ENCODE measurements at places on chromosomes 2 and 18.

DNA sequence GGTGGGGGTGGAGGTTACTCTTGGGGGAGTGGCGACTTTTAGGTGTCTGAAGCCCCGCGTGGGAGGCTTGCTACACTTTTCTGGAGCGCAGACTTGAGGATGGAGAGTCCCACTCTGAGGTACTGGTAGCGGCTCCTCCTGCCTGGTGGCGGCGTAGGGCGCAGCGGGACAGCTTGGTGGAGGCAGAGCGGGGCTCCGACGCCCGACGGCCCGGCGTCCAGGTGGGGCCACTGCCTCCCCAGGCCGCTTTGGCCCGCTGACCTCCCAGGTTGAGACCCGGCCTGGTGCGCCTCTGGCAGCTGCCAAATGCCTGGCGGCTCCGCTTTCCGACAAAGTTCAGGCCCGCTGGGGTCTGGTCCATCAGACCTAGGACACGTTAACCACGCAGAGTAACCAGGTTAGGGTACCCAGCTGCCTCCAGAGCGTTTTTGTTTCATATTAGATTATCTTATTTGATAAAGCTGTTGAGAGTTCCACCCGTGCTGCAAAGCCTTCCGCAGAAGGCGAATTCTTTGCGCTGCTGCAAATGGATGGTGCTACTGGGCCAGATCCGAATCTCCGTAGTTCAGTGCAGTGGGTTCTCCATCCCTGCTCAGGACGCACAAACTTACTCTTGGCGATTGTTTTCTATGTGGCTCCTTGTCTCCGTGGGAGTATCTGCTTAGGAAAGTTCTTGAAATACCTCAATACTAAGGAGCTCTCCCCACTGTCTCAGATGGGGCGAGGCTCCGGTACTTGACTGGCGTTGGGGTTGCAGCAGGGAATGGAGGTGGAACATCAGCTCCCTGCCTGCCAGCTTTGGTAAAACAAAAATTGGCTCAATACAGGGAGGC, 405.9 kb downstream of the XIRP2 start:
- peak; percentile 30 for DNase-seq

GRCh38 chr18:27030421-27030820, 154.7 kb downstream of the CHST9 start:
- no peak for DNase-seq

GRCh38 chr2:51695531-51695930, 663.6 kb upstream of the NRXN1 start:
- no peak for DNase-seq

DNA sequence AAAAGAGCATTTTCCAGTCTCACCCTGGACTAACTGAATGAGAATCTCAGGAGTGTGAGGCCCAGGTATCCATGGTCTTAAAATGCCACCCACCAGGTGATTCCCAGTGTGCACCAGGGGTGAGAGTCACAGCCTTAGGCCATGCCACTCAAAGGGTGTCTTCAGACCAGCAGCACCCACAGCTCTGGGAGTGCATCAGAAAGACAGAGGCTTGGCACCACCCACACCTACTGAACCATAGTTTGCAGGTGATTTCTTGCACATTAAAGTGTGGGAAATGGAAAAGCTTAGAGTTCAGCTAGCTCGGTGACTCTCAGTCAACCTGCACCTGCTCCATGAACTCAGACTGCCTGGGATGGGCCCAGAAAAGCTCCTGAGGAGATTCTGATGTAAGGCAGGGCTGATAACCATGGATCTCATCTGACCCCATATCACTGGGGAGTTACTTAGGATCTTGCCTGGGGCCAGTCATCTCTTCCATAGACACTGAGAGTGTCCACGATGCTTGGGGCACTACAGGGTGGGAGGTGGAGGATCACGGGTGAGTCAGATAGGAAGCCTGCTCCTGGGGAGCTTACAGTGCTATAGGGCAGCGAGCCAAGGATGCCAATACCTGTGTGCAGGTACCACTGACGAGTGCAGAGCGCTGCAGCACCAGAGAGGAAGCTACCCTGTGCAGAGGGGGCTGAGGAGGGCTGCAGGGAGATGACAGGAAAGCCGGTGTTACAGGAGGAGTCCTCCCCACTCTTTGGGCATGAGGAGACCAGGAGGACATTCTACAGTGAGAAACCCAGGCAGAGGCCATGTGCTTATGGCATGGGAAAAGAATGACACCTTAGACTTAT, 4.6 kb downstream of the IL37 start:
- no peak for DNase-seq

GRCh38 chr2:112472547-112473263, 9.3 kb upstream of the TTL start:
- DNase-seq = no peak

- DNase-seq = no peak
Measured at GRCh38 chr2:11437602-11438001, 28.4 kb downstream of the E2F6 start.

- DNase-seq = no peak
Measured at GRCh38 chr2:14815201-14815600, 182.7 kb downstream of the LRATD1 start.

GRCh38 chr2:178059111-178059510, 13.5 kb downstream of the PDE11A start:
- no peak for DNase-seq

GRCh38 chr18:57050310-57050949, 96.5 kb upstream of the BOD1L2 start:
- DNase-seq = no peak

GRCh38 chr18:10195529-10195928, 258.9 kb upstream of the APCDD1 start:
- no peak for DNase-seq

GRCh38 chr2:8441986-8442385, 239.9 kb upstream of the ID2 start:
- DNase-seq = no peak

DNA sequence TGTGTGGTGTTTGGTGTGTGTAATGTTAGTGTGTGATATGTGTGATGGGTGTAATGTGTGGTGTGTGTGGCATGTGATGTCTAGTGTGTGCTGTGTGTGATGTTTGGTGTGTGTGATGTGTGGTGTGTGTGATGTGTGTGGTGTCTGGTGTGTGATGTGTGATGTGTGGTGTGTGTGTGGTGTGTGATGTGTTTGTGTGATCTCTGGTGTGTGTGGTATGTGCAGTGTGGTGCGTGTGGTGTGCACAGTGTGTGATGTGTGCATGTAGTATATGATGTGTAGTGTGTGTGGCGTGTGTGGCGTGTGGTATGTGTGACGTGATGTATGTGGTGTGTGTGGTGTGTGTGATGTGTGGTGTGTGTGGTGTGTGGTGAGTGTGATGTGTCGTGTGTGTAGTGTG, 150.3 kb downstream of the TMEM18 start:
- DNase-seq = no peak

- no peak for DNase-seq
Measured at GRCh38 chr18:75752740-75753263, 325.3 kb upstream of the SMIM21 start.

DNA sequence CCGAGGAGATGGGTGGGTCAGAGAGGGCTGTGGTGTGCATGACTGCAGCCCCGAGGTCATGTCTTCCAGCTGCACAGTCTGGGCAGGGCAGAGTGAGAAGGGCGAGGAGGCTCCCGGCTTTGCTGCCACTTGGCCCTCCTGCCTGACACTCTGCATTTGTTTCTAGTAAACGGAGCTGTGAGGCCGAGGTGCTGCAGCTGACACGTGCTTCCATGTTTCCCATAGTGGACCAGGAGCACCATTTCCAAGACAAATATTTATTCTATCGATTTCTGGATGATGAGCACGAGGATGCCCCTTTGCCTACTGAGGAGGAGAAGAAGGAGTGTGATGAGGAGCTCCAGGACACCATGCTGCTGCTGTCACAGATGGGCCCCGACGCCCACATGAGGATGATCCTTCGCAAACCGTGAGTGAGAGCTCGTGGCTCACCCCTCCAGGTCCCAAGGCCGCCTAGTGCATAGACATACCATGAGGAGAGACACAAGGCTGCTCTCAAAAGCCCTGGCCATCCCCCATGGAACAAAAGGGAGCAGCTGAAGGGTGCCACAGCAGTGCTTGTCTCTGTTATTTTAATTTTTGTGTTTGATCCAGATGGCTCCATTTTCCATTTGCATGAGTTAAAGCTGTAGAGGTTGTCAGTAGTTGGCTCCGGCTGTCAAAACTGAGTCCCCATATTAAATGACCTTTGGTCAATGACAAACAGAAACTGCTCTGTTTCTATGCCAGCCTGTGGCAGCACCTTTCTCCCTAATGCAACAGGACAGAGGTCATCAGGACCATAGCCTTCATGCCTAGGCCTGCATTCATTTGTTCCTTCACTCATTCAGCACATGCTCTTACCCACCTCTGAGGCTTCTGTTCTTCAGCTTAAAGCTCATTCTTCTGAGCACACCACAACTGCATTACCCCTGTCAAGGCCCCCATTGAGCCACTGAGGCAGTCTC, 108.3 kb upstream of the MAP3K20 start:
- peak; percentile 33 for DNase-seq

- DNase-seq = no peak
Measured at GRCh38 chr18:23442958-23443357, 10.1 kb upstream of the RIOK3 start.

DNA sequence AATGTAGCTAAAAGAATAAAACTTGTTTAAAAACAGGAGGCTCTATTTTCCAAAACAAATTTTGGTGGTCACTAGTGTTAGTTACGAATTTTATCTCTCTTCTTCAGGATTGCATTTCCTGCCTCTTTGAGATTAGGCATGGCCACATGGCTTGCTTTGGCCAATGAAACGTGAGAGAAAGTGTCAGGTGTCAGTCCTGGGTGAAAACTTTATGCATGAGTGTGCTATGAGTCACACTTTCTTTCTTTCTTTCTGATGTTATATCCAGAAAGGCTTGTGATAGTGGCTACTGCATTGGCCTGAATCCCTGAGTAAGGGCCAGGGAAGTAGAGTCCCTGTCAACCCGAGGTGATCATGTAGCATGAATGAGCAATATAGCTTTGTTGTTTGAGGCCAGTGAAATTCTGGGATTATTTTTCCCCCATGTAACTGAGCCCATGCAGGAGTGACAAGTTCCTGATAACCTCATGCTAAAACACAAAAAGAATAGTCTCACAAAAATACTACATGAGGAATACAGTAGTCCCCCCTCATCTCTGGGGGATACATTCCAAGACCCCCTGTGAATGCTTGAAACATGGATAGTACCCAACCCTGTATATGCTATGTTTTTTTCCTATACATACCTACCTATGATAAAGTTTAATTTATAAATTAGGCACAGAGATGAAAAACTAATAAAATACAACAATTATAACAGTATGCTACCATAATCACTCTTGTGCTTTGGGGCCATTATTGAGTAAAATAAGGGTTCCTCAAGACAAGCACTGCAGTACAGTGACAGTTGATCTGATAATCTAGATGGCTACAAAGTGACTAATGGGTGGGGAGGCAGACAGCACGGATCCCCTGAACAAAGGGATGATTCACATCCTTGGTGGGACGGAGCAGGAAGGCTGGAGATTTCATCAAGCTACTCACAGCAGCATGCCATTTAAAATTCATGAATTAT, 109.5 kb downstream of the CDC42EP3 start:
- no peak for DNase-seq

DNA sequence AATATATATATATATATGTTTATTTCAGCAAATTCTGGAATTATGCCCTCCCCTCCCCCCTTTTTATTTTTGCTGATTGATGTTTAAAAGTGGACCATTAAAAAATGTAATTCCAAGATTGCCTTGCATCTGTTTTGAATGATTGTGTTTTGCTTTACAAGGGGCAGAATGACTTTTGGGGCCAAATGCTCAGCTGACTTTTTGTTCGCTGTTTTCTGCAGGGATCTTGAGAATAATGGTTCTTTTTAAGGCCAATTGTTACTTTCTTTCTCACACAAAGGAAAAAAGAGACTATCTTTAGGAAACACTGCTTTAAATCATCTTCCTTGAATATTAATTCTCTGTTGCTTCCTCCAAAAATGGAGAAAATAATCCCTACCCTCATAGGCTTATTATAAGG, 95.9 kb downstream of the FMNL2 start:
- DNase-seq = no peak

- no peak for DNase-seq
Measured at GRCh38 chr2:26080356-26080755, 46.5 kb downstream of the RAB10 start.

GRCh38 chr2:197215748-197216360, 94.7 kb downstream of the ANKRD44 start:
- DNase-seq = no peak

Measured in left ventricle myocardium superior (tissue), 1 donor.